ENCODE measurements at places on chromosomes 16 and 17.
A peak's percentile ranks its signal among the peaks of the same experiment; 100 is the strongest.

DNA sequence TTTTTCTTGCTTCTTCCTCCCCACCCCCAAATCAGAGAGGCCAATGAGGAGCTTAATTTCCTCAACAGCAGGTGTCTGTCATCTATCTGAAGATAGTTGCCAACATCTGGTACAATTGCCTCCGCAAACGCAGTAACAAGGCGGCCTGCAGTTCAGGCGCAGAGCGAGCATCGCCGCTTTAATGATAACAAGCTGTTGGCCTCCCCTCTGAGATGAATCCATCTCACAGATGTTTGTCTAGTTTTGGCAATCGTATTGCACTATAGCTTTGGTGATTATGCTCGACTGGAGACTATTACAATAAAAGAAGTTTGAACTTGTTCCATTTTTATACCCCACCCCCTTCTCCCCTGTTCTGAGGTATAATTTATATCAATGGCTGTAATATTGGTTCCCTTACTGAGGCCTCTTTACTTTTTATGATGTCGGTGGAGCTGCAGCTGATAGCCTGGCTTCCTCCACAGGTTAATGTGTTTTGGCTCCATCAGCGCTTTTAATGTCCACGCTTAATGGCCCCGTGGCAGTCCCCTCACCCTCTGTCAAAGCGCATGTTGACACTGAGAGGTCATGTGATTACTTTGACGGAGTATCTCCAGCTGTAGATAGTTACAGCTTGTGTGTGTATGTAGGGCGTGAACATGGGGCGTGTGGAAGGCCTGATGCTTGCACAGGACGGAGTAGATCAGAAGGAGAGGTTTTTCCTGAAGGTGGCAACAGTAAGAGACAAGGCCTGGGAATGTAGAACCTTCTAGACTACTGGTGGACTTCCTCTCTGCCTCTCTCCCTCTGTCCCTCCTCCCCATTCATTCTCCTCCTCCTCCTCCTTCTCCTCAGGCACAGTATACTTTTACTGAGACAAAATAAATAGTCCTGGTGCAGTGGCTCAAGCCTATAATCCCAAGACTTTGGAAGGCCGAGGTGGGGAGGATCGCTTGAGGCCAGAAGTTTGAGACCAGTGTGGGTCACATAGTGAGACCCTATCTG is 164.7 kb downstream of the MSI2 start:
- no peak for DNase-seq

GRCh38 chr16:5580296-5580695 is 482.7 kb upstream of the EEF2KMT start:
- DNase-seq = no peak

- DNase-seq = peak; percentile 42
Observed at GRCh38 chr16:81730090-81731051, 48.7 kb upstream of the PLCG2 start.

- DNase-seq = no peak
Observed at GRCh38 chr17:53470626-53471025, 352.1 kb upstream of the KIF2B start.

- DNase-seq = no peak
Observed at GRCh38 chr17:82234211-82235055, 5.6 kb downstream of the SLC16A3 start.

DNA sequence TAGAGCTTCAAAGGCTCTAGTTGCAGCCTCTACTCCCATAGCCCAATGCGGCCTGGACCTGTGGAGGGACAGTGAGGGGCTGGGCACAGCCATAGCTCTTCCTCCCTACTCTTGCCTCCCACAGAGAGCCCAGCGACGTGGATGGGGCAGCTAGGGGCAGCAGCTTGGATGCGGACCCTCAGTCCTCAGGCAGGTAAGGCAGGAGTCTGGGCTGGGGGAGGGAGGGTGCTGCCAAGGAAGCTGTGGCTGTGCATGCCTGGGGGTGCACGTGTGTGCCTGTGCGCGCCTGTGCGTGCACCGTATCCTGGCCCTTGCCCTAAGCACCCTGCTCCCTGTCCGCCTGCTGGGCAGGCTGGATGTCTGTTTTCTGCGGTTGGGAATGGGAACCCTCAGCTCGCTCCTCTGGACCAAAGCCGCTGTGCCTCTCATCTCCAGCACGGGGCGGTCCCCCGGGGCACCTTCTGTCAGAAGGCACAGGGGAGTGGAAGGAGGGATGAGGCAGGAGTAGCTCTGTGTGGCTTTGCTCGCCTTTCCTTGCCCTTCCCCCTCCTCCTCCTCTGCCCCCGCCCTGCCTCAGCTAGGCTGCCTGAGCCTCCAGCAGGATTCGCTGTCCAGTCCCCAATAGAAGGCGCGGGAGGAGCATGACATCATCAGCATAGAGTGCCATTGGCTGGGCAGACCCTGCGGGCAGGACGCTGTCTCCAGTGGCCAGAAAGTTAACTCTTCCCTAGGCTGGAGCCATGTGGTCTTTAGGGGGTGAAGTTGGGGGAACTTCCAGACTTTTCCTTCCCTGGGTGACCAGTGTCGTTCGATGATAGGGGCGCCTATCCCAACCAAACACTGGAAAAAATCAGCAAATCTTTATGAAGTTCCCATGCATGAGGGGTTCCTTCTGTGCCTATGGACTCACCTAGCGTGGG is 797 bp downstream of the PRCD start:
- no peak for DNase-seq

DNA sequence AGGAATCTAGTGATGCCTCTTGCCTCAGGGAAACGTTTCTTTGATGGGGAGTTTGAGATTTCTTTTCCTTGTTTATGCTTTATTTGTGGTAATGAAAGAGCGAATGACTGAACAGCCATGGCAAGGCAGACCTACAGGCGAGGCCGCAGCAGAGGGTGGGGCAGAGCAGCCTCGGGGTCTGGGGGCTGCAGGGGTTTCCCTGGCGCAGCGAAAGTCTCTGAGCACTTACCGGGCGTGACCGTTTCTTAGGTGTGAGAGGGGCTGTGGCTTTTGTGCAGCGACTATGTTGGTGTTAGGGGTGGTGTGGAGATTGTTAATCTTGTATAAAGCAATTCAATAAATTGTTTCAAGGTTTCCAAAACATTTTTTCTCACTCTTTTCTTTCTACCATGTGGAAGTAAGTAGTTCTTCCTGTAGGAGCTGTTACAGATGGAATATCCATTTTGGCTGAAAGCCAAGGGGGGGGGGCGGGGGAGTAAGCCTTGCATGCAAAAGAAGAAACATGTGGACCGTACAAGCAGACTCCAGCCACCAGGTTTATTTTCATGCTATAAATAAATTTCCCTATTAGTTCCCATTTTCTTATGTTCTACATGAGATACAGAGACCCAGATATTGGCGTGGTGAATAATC is 34.8 kb downstream of the UBN1 start:
- DNase-seq = no peak

DNA sequence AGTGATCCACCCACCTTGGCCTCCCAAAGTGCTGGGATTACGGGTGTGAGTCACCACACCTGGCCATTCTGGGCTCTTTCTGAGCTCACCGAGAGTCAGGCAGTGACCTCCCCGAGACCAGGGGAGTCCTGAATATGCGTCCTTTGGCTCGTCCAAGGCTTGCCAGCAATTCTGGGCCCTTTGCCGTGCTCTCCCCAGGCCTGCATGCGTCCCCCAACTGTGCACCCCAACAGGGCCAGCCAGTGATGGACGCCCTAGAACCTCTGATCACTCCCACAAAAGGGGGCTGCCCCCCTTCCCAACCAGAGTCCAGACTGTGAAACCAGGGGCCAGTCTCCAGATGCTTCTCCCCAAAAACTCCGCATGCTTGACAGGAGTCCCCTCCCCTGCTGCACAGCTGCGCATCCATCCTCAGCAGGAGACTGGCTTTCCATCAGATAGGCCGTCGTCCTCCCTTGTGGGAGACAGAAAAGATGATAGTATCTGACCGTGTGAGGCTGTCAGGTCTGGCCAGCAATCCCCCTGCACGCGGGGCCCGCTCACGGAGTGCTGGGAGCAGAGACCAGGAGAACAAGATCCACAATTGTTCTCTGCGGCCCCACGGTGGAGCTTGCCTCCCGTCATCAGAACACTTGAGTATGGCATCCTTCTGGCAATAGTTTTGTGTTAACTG is 15.5 kb downstream of the HS3ST6 start:
- no peak for DNase-seq

- no peak for DNase-seq
Observed at GRCh38 chr16:57341441-57342303, 16.9 kb upstream of the CCL22 start.

- DNase-seq = no peak
Observed at GRCh38 chr16:30084816-30085159, 6.9 kb downstream of the TBX6 start.

- no peak for DNase-seq
Observed at GRCh38 chr16:89450537-89450936, 39.8 kb downstream of the ANKRD11 start.

DNA sequence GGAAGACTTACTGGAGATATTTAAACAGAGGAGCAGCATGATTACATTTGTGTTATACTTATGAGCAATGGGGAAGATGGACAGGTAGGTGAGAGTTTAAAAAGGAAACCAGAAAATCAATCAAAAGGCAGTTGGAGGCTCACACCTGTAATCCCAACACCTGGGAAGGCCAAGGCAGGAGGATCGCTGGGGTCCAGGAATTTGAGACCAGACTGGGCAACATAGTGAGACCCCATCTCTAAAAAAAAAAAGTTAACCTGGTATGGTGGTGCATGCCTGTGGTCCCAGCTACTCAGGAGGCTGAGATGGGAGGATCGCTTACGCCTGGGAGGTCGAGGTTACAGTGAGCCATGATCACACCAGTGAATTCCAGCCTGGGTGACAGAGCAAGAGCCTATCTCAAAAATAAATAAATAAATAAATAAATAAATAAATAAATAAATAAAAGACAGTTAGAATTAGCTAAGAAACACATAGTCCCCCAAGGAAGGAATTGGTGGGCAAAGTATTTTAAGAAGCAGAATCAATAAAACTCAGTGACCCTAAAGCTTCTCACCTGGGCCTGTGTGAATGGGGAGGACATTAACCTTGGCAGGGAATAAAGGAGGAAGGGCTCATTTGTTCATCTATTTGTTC is 32.3 kb upstream of the TOB1 start:
- DNase-seq = no peak

- no peak for DNase-seq
Observed at GRCh38 chr17:63676584-63676983, 23.3 kb downstream of the LIMD2 start.

DNA sequence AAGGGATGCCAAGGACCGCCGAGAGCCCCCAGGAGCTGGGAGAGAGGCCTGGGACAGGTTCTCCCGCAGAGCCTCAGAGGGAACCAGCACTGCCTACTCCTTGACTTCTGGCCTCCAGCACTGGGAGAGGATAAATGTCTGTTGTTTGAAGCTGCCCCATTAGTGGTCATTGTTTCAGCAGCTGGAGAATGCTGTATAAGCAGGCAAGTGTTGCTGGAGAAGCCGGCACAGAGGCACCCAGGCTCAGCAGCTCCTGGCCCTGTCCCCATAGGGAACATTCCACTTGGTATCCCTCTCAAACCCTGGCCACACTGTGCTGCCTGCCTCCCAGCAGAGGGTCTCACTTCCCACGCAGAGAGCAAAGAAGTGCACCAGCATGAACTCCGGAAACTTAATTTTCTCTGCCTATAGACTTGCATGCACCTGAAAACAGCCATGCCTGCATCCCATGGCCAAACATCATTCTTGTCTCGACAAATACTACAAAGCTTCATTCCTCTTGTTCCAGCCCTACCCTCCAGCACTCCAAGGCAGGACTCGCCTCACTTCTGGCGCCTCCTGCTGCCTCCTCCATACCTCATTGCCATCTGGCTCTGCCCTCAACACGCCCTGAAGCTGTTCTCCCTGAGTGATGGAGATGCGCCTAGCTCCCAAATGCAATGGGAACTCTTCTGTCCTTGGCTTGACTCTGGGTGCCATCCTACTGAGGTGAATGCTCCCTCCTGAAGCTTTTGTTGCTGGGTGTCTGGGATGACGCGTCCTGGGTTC is 88.1 kb downstream of the DNAH17 start:
- no peak for DNase-seq

- no peak for DNase-seq
Observed at GRCh38 chr17:559551-560431, 154.8 kb downstream of the VPS53 start.

- DNase-seq = no peak
Observed at GRCh38 chr17:35808240-35808961, 883 bp upstream of the TAF15 start.

DNA sequence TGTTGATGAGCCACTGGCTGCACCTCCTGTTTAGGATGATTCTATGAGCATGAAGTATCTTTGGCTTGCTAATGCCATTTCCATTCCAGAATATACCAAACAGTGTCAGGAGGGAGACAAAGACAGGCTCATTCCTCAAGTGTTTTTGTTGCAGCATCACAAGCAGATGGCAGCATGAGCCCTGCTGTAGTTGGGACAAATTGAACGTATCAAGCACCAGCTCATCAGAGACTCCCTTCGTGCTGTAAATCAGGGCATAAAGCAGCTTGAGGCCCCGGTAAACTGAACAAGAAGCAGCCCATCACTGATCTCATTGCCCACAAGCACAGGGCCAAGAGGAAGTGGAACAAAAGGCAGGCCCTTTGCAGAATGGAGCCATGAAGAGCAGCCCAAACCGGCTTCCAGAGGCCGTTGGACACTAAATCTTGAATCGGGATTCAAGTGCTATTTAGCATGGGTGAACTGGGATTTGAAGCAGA is 45.9 kb upstream of the HS3ST3A1 start:
- DNase-seq = no peak

GRCh38 chr17:14389681-14390080 is 88.8 kb downstream of the HS3ST3B1 start:
- no peak for DNase-seq

- DNase-seq = no peak
Observed at GRCh38 chr16:74309789-74310781, 13.5 kb downstream of the PSMD7 start.

GRCh38 chr17:18040261-18040858 is 1.2 kb downstream of the GID4 start:
- DNase-seq = no peak

- DNase-seq = no peak
Observed at GRCh38 chr16:74862743-74863244, 88.2 kb upstream of the FA2H start.

DNA sequence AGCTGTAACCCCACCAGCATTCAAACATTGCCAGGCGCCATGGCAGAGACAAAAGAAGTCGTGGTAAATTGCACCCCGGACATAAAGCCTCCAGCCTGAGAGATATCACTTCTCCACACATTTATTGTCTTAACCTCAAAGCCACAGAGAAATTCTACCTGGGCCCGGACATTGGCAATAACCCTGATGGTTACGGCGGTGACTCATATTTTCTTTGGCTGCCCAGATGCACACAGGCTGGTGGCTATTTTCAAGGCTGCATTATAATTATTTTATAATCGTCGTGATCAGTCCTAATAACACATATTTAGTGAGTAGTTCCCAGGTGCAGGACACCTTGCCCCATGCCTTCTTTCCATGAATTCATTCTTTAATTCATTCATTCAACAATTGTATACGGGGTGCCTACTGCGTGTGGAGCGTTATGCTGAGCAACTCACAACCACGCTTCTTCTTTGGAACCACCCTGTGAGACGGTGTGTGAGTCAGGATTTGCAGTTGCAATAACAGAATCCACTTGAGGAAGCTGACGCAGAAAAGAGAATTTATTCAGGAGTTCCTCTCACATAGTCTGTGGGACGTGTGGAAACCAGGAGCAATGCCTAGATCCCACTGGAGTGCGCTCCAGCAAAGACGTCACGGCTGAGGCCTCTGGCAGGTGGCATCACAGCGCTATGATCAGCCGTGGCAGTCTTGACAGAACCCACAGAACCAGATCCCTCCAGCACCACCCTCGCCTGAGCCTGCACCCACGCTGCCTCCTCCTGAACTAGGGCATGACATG is 245.7 kb downstream of the FOXL1 start:
- DNase-seq = no peak

Measured in CD8-positive, alpha-beta memory T cell (primary cell).